ENCODE measurements at places on chromosomes 1 and 21.

- no peak for DNase-seq
Observed at GRCh38 chr1:92843429-92844352, 11.9 kb downstream of the RPL5 start.

- no peak for DNase-seq
Observed at GRCh38 chr1:228087771-228088251, 5.3 kb downstream of the ARF1 start.

DNA sequence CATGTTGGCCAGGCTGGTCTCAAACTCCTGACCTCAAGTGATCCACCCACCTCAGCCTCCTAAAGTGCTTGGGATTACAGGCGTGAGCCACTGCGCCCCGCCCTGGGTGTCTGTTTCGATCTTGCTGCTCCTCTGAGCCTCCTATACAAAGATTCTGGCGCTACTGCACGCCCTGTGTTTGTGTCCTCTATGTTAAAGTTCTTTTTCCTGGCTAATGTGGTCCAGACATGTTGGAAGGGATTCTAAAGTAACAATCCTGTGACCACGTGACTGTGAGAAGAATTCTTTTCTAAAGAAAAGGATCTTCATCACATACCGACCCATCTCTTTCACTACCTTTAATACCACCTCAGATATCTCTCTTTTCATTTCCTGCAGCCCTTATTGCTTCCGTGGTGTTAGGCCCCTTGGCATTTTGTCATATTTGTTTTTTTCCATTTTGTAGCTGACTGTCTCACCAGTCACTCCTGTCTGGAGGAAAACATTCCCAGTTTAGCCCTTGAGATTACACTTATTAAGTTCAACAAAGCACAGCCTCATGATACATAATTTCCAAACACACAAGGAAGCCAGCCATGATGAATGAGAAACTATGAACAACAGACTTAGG lies 27.2 kb upstream of the ENO1 start:
- no peak for DNase-seq

- DNase-seq = no peak
Observed at GRCh38 chr1:109509176-109510134, at the start of gene AMIGO1. TSS of gene AMIGO1 (minus strand) at chr1:109509727. CDS start at chr1:109508912, 815 bp downstream.

GRCh38 chr1:178629252-178630154 lies 95.5 kb upstream of the RALGPS2 start:
- no peak for DNase-seq

DNA sequence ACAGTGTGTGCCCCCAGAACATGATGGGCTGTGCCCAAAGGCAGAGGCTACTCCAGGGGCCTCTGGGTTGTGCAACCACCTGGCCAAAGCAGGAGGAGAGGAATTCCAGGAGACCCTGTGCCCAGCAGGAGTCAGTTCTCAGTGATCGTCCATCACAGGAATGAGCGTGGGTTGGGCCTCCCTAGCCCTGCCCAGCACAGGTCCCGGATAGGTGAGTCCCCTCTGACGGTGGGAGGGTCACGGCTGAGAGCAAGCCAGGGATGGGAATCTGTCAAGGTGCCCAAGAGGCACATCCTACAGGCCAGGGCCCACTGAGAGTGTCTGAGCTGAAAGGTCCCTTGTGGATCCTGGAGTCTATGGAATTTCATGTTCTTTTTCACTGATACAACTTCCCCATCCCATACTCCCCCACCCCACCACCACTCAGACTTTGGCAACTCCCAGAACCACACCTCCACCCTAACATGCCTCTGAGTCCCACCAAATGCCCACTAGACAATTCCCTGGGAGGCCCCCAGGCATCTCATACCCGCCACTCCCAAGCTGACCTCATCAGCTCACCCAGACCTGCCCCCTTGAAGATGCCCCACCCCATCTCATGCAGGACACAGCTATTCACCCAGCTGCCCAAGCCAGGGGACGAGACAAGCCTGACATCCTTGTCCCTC lies 3.1 kb downstream of the GJB4 start:
- no peak for DNase-seq

DNA sequence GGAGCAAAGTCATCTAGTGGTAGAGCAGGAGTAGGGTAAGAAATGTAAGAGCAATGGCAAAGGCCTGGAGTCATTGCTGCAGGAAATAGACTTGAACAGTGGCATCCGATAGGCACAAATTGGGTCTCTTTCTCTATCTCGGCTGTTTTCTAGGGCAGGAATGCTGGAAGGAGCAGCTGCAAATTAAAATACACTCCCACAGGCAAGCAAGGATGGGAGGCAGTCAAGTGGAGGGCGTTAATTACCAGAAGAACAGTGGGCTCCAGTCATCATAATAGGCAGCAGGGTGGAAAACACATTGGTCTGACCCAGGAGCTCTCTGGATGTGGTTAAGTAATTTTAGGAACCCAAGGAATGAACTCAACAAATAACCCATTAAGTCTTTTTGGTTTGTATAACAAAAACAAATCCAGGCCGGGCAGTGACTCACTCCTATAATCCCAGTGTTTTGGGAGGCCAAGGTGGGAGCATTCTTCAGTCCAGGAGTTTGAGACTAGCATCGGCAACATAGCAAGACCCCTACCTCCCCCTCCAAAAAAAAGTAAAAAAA lies 7.8 kb upstream of the TDRD5 start:
- no peak for DNase-seq

DNA sequence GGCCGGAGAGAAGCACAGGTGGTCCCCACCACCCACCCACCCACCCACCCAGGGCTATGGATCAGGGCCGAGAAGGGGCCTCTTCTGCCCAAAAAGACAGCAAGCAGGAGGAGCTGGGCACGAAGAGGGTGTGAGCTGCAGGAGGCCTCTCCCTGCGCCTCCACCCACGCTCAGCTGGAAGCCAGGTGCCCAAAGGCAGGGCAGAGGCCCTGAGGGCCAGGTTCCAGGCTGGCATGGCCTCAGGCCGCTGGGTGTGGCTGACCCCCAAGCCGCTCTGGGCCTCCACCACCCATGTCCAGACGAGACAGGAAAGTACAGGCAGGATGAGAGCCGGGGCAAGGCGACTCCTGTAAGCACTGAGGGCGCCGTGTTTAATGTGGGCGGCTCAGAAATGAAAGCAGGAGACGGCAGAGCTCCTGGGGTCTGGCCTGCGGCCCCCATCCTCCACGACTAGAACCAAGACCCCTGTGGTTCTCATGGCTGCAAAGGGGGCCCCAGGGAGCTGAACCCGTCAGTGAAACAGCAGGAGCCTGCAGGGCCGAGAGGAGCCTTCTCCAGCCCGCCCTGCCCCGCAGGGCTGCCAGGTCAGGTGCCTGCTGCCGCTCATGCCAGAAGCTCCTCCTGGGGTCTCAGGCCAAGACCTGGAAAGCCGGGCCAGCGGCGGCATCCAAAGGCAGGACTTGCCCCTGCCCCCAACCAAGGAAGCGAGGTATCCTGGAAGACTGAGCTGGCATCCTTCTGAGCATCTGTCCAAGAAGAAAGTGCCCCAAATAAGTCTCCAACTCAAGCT lies 56.0 kb downstream of the MEGF6 start:
- DNase-seq = no peak

DNA sequence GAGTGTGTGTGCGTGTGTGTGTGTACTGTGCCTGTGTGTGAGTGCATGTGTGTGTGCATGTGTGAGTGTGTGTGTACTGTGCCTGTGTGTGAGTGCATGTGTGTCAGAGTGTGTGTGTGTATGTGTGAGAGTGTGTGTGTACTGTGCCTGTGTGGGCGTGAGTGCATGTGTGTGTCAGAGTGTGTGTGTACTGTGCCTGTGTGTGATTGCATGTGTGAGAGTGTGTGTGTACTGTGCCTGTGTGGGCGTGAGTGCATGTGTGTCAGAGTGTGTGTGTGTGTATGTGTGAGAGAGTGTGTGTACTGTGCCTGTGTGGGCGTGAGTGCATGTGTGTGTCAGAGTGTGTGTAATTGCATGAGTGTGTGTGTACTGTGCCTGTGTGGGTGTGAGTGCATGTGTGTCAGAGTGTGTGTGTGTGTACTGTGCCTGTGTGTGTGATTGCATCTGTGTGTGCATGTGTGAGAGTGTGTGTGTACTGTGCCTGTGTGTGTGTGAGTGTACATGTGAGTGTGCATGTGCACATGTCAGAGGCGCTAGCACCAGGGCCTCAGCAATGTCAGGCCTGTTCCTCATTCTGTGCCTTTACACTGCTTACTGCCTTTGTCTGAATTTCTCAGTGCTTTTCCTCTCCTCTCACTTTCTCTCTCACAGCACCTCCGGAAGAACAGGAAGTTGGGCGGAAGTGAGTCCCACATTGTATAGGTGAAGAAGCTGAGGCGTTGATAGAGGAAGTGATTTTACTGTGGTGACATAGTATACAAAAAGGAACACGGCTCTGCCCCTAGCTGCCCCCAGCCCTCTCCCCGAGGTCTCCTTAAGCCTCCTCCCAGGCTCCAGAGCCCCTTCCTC lies 4.9 kb downstream of the SLC5A9 start:
- no peak for DNase-seq

- no peak for DNase-seq
Observed at GRCh38 chr1:65792669-65793358, at the start of gene PDE4B. TSS of gene PDE4B (plus strand) at chr1:65792895.

- DNase-seq = no peak
Observed at GRCh38 chr21:14957836-14958235, 107.0 kb downstream of the NRIP1 start.

DNA sequence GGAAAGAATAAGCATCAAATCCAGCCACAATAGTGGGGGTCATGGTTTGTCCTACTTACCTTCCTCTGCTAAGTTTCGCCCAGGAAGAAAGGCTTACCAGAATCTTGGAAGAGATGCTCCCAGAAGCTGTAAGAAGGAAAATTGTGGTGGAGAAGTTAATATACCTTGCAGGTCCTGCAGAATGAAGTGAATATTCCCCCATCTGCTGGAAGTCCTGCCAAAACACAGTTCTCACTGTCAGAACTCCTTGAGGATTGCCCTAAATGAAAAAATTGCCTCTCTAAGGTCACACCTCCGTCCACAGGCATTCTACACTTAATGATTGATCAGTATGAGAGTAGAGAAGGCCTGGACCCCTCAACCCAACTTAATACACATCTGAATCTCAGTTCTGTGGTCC lies 78.4 kb upstream of the RGS21 start:
- no peak for DNase-seq

- no peak for DNase-seq
Observed at GRCh38 chr21:31425138-31425537, 81.1 kb upstream of the TIAM1 start.

GRCh38 chr1:206145771-206146290 lies 28.6 kb upstream of the AVPR1B start:
- no peak for DNase-seq

DNA sequence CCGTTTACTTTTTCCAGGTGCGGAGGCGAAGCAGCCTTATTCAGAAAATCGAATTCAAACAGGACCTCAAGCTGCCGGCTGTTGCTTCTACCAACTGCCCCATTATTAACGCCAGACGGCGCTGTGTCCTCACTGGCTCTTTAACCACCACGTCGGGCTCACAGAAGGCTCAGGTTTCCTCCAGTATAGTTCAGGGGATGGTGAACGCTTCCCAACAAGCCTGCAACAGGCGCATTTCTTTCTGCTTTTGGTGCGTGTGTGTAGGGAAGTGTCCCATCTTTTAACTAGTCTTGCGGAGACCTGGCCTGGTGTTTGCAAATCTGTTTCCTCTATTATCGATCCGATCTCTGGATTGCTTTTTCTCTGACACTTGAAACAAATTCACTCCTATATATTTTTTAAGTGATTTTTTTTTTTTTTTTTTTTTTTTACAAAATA lies 791 bp upstream of the STUM start:
- peak; percentile 68 for DNase-seq

DNA sequence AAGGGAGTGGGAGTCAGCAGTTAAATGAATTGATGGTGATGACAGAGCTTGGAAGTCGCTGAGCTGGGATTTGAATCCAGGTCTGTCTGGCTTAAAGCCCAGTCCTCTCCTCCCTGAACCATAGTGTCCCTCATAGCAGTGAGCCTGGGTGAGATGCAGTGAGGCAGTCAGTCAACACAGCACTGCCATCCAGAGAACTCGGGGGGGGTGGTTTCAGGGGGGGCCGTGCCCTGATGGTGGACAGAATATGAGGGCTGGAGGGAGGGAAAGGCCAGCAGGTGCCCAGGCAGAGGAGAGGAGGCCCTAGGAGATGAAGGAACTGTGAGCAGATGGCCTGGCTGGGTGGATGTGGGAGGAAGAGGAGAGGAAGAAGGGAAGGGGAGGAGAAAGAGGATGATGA lies 405.6 kb downstream of the PTPRU start:
- no peak for DNase-seq

DNA sequence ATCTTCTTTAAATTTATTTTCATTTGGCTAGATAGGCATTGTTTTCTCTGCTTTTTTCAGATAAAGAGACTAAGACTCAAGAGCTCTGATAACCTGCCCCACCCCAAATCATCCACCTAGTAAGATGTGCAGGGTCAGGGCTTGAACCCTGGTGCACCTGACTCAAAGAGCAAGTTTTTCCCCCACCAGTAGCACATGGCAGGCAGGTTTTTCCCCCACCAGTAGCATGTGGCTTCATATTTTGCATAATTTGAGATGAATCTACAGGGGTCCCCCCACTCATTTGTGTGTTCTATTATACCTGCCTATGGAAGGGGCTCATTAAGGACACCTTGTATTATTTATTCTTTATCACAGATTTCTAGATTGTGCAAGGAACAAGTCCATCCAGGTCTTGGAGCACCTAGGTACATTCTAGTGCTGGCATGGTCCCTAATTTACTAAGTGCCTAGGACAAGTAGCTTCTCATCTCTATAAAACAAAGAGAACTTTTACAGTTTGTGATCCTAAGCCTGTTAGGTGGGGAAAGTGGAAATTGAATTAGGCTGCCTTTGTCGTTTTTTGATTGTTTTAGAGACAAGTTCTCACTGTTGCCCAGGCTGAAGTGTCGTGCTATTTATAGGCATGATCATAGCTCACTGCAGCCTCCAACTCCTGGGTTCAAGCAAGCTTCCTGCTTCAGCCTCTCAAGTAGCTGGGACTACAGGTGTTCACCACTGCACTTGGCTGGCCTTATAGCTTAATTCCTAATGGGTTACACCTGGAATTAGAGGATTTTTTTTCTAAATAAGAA lies 13.2 kb upstream of the CTSE start:
- DNase-seq = no peak

DNA sequence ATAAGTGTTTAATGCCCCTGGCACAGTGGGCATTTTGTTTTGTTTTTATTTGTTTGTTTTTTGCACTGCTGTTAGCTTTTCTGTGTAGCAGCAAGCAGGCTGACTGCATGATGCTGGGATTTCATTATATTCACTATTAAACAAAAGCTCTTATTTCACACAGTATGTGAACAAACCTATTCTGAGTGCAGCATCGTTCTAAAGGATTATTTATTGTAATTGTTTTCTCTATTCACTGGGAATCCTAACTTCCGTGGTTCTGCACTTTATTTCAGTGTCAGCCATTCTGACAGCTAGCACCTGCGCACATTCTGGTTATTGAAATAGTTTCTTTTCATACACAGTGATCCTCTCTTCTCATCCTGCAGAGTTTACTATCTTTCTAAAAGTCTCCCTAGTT lies 595.0 kb downstream of the NEGR1 start:
- no peak for DNase-seq

GRCh38 chr1:96352733-96353132 lies 368.9 kb upstream of the PTBP2 start:
- no peak for DNase-seq

- DNase-seq = no peak
Observed at GRCh38 chr1:24904731-24905354, 25.2 kb downstream of the RUNX3 start.

All from left renal cortex interstitium (tissue), 4 donors.